Heart left ventricle (tissue), 16 donors: ENCODE measurements at places on chromosomes 2 and 18.

GRCh38 chr2:46032996-46033395 is 264.2 kb upstream of the EPAS1 start:
- H3K27ac ChIP-seq = no peak overlapping the region
- no peaks in the 10 kb centered on the region for H3K36me3 ChIP-seq
- no peak for DNase-seq
- no peak overlapping the region for H3K4me3 ChIP-seq

DNA sequence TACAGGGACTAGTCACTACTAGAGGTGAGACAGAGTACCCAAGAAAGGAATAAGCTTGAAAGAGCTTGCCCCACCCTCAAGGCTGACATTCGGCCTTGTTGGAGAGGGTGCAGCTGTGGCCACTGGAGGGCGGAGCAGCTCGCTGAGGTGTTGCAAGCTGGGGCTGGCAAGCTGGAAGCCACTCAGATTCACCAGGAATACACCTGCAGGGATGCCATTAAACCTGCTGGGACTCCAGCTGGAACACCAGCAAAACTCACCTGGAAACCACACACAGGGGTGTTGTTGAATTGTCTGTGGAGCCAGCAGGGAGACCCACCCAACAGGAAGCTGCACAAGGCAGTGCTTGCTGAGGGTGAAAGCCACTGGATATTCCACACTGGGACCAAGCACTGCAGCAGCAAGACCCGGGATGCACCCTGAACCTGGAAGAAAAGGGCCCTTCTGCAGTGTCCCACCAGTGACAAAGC is 26.1 kb downstream of the KCTD18 start:
- no peaks in the 10 kb centered on the region for H3K27me3 ChIP-seq
- H3K27ac ChIP-seq = no peak overlapping the region

GRCh38 chr2:35821675-35822074 is 533.9 kb upstream of the CRIM1 start:
- H3K27me3 ChIP-seq = peaks cover 6% of the 10 kb centered on the region
- H3K4me1 ChIP-seq = no peaks in the 10 kb centered on the region
- H3K27ac ChIP-seq = no peak overlapping the region
- no peaks in the 10 kb centered on the region for H3K36me3 ChIP-seq

DNA sequence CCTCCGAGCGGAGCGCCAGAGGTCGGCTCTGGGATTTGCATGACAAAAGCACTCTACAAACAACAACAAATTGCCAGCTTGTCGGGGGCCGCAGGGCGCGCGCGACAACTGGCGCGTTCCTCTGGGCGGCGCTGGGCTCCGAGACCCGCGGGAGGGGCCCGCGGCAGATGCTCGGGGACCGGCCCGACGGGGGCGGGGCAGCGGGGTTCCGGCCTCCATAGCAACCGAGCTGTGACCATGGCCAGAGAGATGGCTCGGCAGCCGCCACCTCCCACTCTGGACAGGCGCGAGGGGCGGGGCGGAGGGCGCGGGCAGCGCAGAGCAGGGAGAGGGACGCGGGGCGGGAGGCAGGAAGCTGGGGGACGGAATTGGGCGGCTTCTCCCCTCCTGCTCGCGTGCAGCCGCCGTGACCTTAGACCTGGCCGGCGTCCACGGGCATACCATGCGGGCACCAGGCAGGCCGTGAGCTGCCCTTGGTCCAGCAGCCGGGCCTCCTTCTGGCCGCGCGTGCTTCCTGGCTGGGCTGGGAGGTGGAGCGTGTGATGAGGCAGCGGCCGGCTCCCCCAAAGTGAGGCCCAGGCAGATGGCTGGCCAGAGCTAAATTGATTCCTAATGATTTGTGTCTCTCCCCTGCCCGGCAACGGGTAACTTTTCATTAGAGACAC is 171.5 kb downstream of the CELF4 start:
- peak overlapping the region; percentile 35 for H3K4me3 ChIP-seq
- no peaks in the 10 kb centered on the region for H3K36me3 ChIP-seq
- no peaks in the 10 kb centered on the region for H3K27me3 ChIP-seq
- DNase-seq = peak; percentile 80
- H3K4me1 ChIP-seq = peaks cover 14% of the 10 kb centered on the region
- no peak overlapping the region for H3K27ac ChIP-seq

GRCh38 chr18:7608781-7609201 is 41.7 kb downstream of the PTPRM start:
- H3K27ac ChIP-seq = peak overlapping the region; percentile 92
- no peak overlapping the region for H3K4me3 ChIP-seq
- H3K36me3 ChIP-seq = no peaks in the 10 kb centered on the region
- H3K27me3 ChIP-seq = no peaks in the 10 kb centered on the region
- peaks cover 3% of the 10 kb centered on the region for H3K4me1 ChIP-seq

DNA sequence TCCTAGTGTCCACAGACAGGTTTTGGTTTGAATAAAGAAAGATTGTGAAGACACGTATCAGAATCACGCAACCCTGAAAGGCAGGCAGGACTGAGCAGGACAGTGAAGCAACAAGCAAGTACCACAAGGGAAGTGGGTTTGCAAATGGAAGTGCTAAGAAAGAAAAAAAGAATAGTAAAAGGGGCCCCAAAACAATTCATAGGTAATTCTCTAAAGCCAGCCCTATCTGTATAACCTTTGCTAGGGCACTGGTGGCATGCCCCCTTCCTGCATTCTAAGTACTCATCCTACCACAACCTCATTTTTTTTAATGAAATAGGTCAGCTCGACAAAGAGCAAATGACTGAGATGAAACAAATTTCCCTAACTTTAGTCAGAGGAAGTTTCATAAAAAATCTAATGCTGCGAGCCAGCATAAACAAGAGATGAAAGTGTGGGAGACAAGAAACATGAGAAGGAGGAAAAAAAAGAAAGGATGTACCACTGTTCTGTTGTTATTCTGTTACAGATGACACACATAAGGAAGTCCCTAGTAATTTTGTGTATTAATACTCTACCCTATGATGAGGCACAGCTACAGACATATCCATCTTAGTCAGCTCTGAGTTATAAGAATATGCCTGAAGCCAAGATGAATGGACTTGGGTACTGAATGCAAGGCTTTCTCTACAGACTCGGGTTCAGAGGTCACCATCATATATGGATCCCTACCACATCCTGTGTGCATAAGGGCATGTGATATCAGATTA is 32.2 kb downstream of the IKZF2 start:
- H3K27ac ChIP-seq = no peak overlapping the region
- H3K36me3 ChIP-seq = no peaks in the 10 kb centered on the region
- no peaks in the 10 kb centered on the region for H3K27me3 ChIP-seq
- no peak for DNase-seq
- no peaks in the 10 kb centered on the region for H3K4me1 ChIP-seq

DNA sequence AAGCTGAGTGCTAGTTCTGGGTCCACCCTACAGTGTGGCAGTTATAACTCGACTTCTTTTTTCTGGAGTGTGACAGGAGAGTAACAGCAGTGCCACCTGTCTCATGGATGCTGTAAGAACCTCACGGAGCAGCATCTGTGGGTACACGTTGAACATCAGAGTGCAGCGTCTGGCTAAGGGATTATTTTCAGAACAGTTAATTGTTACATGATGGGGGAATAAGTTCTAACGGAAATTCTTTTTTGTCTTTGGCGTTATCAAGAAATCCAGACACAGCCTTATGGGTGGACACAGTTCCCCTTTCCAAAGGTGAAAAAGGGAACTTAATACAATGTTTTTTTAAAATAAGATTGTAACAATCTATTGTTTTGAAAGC is 28.3 kb upstream of the TOGARAM2 start:
- no peaks in the 10 kb centered on the region for H3K36me3 ChIP-seq
- no peak overlapping the region for H3K4me3 ChIP-seq
- H3K27ac ChIP-seq = no peak overlapping the region
- no peak for DNase-seq
- H3K4me1 ChIP-seq = no peaks in the 10 kb centered on the region

GRCh38 chr2:60822987-60823386 is 58.4 kb upstream of the REL start:
- no peak for DNase-seq
- H3K36me3 ChIP-seq = no peaks in the 10 kb centered on the region
- H3K27ac ChIP-seq = no peak overlapping the region

GRCh38 chr18:59268721-59269562 is 4.3 kb downstream of the RAX start:
- peaks cover 98% of the 10 kb centered on the region for H3K27me3 ChIP-seq
- H3K36me3 ChIP-seq = no peaks in the 10 kb centered on the region
- H3K27ac ChIP-seq = no peak overlapping the region
- H3K4me1 ChIP-seq = peaks cover 2% of the 10 kb centered on the region
- H3K4me3 ChIP-seq = peak overlapping the region; percentile 23

DNA sequence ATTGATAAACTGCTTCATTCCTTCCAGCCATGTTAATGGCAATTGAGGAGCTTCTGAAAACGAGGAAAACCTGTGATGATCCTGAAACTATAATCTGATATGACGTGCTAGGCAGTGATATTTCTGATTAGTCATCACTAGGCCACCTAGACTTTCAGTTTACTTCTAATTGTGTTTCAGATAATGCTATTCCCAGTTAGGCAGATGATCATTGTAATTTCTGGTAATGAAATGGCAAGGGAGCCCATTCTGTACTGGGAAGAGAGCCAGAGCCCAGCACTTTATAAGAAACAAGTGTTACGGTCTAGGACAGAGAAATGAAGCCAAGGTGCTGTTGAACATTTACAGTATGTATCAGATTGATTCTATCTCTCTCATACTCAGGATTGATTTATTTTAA is 106.2 kb downstream of the CPO start:
- peaks cover 7% of the 10 kb centered on the region for H3K4me1 ChIP-seq
- no peak overlapping the region for H3K27ac ChIP-seq
- no peak for DNase-seq
- H3K27me3 ChIP-seq = no peaks in the 10 kb centered on the region

- H3K27ac ChIP-seq = peak overlapping the region; percentile 96
- peaks cover 33% of the 10 kb centered on the region for H3K4me1 ChIP-seq
- H3K4me3 ChIP-seq = peak overlapping the region; percentile 86
- DNase-seq = peak; percentile 75
Measured at GRCh38 chr2:27369471-27370025, 590 bp downstream of the EIF2B4 start.

GRCh38 chr2:219522111-219523030 is 8.1 kb downstream of the ASIC4 start:
- no peak for DNase-seq
- H3K4me3 ChIP-seq = peak overlapping the region; percentile 21

DNA sequence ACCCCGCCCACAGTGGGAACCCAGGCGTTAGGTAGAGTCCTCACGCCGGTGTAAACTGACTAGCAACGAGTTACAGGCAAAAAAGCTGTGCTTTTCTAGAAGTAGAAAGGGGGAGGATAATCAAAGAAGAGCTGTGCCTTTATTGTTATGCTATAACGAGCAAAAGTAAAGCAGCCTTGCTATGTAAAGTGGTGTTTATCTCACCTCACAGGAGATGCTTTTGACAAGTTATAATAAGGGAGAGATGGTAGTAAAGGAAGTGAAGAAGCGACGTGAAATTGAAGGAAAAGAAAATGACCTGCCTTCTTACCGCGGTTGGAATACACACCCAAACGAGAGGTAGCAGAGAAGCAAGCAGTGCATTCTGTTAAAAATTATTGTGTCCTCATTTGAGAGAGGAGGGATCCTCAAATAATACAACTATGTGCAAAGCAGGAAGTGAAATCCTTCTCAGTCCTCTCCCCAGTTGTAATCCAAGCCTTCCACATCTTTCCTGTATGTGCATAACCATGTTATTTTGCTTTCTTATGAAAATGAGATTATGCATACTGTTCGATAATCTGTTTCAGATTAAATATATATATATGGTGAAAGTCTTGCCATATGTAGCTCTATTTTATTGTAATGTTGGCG is 962 bp downstream of the TANK start:
- no peaks in the 10 kb centered on the region for H3K36me3 ChIP-seq
- peak overlapping the region; percentile 50 for H3K4me3 ChIP-seq
- no peak for DNase-seq
- peak overlapping the region; percentile 91 for H3K27ac ChIP-seq
- H3K4me1 ChIP-seq = peaks cover 2% of the 10 kb centered on the region
- no peaks in the 10 kb centered on the region for H3K27me3 ChIP-seq

- no peak overlapping the region for H3K4me3 ChIP-seq
- H3K36me3 ChIP-seq = no peaks in the 10 kb centered on the region
- no peaks in the 10 kb centered on the region for H3K4me1 ChIP-seq
- DNase-seq = no peak
- H3K27me3 ChIP-seq = no peaks in the 10 kb centered on the region
Measured at GRCh38 chr2:124501575-124502152, 476.6 kb downstream of the CNTNAP5 start.

GRCh38 chr2:192126912-192127311 is 67.8 kb downstream of the TMEFF2 start:
- H3K36me3 ChIP-seq = no peaks in the 10 kb centered on the region
- H3K4me1 ChIP-seq = peaks cover 11% of the 10 kb centered on the region
- H3K27ac ChIP-seq = no peak overlapping the region
- DNase-seq = no peak
- no peak overlapping the region for H3K4me3 ChIP-seq
- no peaks in the 10 kb centered on the region for H3K27me3 ChIP-seq

GRCh38 chr2:230537531-230537976 is 121.6 kb downstream of the SP100 start:
- H3K27ac ChIP-seq = no peak overlapping the region
- H3K36me3 ChIP-seq = peaks cover 20% of the 10 kb centered on the region
- H3K27me3 ChIP-seq = no peaks in the 10 kb centered on the region
- no peak overlapping the region for H3K4me3 ChIP-seq
- DNase-seq = no peak
- no peaks in the 10 kb centered on the region for H3K4me1 ChIP-seq

GRCh38 chr2:237704501-237705434 is 77.4 kb downstream of the LRRFIP1 start:
- H3K27me3 ChIP-seq = no peaks in the 10 kb centered on the region
- peaks cover 9% of the 10 kb centered on the region for H3K36me3 ChIP-seq

DNA sequence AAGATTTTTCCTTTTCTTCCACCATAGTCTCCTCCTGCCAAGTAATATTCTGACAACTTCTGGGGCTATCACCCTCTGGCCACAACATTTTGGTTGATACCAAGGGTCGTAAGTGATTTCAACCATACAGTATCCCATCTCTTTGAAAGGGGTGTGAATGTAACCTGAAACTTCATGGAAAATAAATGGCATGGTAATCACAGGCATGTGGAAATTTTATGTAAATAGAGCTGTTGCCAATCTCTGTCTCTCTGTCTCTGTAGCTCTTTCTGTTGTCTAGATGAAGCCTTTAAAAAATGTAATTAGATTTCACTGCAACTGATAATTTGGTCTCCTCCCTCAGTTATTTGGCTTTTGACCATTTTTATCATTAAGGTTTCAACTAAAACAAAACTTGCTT is 125.6 kb upstream of the RPRM start:
- H3K27ac ChIP-seq = no peak overlapping the region
- H3K4me1 ChIP-seq = no peaks in the 10 kb centered on the region
- no peaks in the 10 kb centered on the region for H3K27me3 ChIP-seq
- H3K36me3 ChIP-seq = no peaks in the 10 kb centered on the region
